CD8-positive, alpha-beta memory T cell (primary cell): ENCODE measurements at places on chromosomes 4 and X. TPM values are rescaled to one million over a fixed set of nuclear protein-coding genes. Genes with fewer than 3 reads are reported as not detected.

Gene SMIM20
- 47.3 TPM for polyA plus RNA-seq

Gene NLGN3
- polyA plus RNA-seq = 0.16 TPM

Gene MSX1
- not detected for polyA plus RNA-seq

Gene PAGE1
- polyA plus RNA-seq = not detected

Gene UGT2B28
- polyA plus RNA-seq = not detected

Gene SPANXC
- not detected for polyA plus RNA-seq

Gene NKRF
- polyA plus RNA-seq = 7.5 TPM

Gene ENPEP
- not detected for polyA plus RNA-seq
